ENCODE measurements at places on chromosomes 16 and 17.

DNA sequence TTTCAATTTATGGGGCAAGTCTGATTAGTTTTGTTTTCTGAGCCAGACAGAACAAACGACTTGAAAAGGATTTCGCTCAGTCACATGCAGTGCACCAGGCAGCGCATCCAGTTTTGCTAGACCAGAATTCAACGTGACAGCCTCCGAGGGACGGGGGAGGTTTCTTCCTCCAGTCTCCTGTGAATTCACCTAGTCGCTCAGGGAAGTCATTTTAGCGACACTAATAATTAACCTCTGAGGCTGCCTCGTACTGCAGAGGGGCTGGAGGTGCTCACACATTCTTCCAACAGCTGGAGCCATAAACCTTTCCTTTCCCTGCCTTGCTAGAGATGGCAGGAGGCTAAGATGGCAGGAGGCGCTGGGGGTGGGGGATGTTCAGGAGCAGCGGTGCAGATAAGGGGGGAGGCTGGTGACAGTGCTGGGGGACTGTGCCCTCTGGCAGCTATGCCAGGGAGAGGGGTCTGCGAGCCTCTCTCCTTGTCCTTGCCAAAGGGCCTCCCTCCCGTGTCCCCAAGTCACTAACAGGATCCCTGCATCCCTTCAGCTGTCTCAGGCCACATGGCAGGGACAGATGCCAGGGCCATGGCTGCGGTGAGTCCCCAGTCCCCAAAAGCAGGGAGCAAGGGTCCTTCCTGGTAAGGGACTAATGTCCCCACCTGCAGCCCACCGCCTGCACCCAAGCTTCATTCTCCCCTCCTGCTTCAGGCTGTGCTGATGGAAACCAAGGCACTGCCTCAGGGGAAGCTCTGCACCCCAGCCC is 24.0 kb downstream of the MXRA7 start:
- no peak for DNase-seq

DNA sequence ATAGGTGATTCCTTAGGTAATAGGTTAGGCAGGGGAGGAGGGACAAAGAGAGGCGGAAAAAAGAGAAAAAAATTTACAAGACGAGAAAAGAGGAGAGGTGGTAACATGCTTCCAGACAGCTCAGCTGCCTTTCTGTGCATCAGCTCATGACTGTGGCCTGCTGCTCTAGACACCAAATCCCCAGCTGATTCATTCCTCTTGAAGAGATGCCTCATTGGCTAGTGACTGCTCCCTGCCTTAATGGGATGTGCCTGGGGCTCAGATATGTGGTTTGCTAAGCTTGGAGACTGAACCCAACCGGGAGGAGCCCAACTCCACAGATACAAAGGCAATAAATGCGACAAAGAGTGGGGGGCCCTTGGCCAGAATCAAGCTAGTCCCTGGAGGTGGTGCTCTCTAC is 105.9 kb upstream of the FAM20A start:
- DNase-seq, result no peak

DNA sequence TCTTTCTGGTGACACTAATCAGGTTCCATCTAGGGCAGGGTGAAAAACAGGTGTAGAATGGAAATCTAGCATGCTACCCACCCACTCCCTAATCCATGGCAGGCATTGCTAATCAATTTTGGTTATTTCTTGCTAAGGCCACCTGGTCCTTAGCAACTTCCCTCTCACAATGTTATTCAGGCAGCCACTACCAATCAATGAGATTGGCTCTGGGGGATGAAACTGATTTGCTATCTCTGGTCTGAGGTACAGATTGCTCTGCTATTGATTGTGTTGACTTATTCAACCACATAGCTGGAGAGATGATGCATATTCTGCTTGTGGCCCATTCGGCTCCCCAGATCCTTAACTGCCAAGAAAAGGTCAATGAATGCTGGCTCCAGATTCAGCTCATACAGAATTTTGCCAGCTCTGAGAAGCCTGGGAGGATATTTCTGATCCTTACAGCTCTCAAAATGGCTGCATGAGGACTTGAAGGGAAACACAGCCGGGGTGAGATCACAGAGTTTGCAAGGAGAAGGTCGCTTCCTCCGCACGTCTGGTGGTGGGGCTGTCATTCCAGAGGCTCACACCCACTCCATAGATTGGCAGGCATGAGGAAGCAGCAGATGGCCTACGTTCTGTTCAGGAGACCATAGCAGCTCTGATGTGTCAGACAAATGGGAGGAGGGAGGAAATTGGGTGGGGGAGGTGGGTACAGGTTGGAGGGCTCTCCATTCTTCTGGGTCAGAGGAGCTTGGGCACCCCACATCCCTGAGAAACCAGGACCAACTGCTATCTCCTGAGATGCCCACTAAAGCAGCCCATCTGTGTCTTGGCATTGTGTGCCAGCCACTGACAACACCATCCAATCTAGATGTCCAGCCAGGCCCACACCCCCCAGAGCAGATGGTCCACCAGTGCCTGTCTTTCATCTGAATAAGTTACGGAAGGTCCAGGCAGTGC is 22.3 kb downstream of the SEZ6 start:
- peak; percentile 9 for DNase-seq

GRCh38 chr16:49634235-49635008 is 221.5 kb downstream of the ZNF423 start:
- DNase-seq, result no peak

DNA sequence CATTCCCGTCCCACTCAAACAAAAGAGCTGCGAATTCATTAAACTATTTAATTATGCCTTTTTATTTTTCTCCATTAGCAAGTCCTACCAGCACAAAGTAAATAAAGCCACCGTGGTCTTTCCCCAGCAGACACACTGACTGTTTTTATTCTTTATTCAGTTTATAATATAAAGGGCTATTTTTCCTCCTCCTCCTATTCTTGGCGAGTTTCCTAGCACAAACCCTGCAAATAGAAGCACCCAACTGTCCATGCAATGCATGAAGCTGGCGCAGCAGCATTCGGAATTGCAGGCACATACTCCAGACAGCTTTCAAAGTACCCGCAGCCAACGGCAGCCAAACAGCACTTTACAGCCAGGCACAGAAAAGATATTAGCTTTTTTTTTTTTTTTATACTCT is 583.4 kb upstream of the PSMD7 start:
- no peak for DNase-seq

DNA sequence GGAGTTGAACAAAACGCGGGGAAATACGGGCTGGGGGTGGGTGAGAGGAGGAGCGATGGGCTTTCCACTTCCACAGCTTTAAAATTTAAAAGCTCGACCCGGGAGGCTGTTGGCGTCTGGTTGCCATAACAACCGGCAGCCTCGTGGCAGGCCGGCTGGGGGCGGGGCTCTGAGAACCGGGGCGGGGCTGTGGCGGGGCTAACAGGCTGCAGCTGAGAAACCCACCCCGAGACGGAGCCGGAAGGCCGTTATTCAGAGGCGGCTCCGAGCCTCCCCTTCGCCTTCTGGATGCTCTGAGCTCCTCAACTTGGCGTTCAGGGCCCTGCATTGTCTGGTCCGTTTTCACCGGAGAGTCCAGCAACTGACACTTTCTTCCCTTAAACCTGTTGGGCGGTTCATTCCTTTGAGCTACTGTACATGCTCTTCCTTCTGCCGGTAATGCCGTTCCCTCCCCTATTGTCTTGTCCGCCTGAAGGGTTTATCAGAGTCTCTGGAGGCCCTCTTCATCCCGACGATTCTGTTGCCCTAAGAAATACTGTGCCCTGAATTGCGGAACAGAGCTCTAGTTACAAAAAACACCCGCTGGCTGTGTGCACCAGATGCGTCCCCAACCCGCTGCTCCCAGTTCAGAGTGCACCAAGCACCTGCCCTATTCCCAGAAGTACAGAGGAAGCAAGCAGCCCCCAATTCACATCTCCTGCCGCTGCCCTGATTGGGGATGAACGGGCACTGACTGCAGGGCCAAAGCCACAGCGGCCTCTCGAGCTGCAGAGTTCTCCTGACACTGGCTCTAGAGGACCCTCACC is 596 bp downstream of the DNAAF8 start:
- peak; percentile 69 for DNase-seq

- peak; percentile 37 for DNase-seq
These were observed at the start of the genes GNPTG and TSR3 for GRCh38 chr16:1351582-1352362. Gene GNPTG (plus strand): TSS chr16:1351931. CDS start chr16:1351966, 35 bp downstream. Gene TSR3 (minus strand): TSS chr16:1351878. CDS start chr16:1351804, 74 bp downstream.

DNA sequence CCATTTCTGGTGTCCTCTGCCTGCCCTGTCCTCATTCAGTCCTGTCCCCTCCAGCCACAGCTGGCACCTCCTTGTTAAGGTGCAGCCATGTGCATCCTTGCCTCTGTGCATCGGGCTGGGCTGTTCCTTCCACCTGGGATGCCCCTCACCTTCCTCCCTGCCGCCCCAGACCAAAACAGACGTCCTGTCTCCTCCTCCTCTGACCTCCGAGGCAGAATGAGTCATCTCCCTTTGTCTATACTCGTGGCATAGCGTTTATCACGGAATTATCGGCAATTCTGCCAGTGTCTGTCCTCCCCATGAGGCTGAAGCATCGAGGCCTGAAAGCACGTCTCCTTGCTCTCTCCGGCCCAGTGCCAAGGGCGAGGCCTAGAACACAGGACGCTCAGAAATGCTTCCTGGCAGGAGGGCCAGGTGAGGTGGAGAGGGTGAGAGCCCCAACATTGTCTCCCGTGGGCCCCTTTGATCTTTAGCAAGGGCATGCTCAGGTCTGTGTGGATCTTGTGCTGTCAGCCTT is 4.6 kb downstream of the RAI1 start:
- DNase-seq, result peak; percentile 91

- peak; percentile 80 for DNase-seq
These were observed 39.7 kb downstream of the VPS35L start for GRCh38 chr16:19595043-19595767.
